ENCODE measurements at places on chromosomes 2 and 18.

DNA sequence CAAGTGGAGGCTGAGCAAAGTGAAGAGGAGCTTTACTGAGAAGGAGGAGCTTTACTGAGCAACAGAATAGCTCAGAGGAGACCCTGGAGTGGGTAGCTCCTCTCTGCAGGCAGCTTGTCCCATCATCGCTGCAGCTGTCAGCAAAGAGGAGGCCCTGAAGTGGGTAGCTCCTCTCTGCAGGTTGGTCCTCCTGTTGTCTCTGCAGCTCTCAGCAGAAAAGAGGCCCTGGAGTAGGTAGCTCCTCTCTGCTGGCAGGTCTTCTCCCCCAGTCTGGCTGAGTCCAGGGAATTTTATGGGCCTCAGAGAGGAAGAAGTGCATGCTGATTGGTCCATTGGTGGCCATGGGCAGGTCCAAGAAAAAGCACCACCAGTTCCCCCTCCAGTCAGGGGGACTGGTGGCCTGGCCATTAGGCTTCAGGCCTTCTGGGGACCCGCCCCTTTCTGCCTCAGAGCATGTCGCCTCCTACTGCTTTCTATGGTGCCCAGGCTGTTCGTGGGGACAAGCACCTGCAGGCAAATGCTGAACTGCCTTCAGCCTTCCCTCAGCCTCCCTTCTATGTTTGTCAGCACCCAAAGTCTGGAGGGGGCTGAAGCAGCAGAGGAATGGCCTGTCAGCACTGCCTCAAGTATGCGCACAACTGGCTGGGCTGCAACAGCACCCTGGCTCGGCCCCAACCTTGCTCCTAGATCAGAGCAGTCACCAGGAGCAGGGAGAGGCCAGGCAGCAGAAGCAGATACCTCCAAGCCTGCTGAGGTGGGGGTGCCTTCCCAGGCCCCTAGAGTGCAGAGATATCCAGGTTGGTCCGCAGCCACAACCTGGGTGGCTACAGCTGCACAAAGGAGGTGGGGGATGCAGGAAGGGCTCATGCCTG is 5.9 kb downstream of the ZSCAN30 start:
- no peak for DNase-seq

GRCh38 chr2:154350911-154351310 is 347.6 kb upstream of the KCNJ3 start:
- DNase-seq = no peak

DNA sequence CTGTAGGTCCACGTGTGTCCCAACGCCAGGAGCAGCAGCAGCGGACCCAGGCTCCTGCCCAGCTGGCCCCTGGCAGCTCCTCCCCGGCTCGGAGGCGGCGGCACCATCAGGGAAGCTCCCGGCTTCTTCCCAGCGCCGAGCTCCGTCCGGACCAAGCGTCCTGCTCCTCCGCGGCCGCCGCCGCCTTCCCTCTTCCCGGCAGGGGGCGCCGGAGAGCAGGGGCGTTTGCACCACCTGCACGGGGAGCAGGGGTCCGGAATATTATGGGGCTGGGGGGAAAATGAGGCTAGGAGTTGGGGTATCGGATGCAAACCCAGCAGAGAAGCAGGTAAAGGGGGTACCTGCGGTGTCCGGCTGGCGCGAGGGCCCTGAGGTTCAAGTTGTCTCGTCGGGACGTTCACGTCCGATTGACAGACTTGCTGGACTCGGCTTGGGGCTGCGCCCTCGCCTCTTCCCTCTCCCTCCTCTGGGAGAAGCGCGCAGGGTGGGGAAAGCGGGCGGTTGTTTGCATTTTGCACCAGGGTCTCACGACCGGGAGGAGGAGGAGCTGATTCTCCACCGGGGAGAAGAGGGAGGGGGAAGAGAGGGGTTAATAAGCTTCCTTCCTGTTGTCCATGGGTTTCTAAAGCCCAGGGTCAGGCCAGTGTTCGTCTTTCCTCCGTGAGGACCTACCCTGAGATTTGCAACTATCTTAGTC is at the start of gene CCBE1:
CCBE1 (minus strand) TSS at position 188 of the 697 bp plus-strand sequence.
- no peak for DNase-seq

DNA sequence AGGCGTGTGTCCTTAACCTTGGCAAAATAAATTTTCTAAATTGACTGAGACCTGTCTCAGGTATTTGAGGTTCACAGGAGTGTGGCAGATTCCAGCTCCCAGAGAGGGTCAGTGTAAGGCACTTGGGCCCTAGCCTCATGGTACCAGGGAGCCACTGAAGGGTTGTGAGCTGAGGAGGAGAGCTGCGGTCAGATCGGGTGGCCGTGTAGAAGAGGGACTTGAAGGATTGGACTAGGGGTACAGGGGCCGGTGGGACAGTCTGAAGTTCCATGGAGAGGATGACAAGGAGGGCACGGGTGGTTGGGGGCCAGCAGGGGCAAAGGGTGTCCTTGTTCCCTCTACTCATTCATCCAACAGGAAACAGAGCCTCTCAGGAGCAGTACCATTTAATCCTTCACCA is 327.0 kb upstream of the HS6ST1 start:
- no peak for DNase-seq

GRCh38 chr2:189086250-189086649 is 93.3 kb downstream of the COL5A2 start:
- DNase-seq = no peak

- DNase-seq = no peak
Measured at GRCh38 chr2:235639428-235639773, 145.6 kb downstream of the AGAP1 start.

GRCh38 chr2:216554286-216554685 is 55.6 kb downstream of the RPL37A start:
- no peak for DNase-seq

GRCh38 chr2:223894968-223895367 is 50.2 kb downstream of the WDFY1 start:
- DNase-seq = no peak

DNA sequence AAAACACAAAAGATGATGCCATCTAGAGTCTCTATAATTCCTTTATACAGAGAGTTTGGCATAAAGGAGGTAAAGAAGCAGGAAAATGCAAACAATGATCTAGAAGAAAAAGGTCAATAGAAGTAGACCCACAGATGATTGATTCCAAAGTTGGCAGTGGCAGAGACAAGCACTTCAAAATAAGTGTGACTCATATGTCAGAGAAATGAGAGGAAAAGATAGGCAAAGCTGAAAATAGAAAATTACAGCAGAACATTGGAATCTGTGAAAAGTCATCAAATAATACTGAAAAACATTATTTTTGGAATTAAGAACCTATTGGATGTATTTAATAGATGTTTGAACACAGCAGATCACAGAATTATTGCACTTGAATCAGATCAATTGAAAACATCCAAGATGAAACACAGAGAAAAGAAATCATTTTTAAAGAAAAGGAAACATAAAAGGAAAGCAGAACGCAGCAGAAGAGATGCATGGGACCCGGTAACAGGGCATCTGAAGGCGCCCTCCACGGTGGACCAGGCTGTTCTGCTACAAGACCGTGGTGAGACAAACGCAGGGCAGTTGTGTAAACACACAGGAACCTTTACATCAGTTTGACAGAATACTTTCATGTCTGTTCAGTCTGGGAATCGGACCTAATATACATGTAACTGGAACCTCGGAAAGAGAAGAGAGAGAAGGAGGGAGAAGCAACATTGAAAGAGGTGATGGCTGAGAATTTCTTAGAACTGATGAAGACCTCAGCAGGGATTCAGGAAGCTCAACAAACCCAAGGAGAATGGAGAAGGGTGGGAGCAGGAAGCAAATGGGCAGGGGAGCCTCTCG is 74.6 kb upstream of the GPC1 start:
- no peak for DNase-seq

- no peak for DNase-seq
Measured at GRCh38 chr2:119252186-119253113, 28.8 kb downstream of the STEAP3 start.

- DNase-seq = no peak
Measured at GRCh38 chr2:168564641-168565040, 108.6 kb downstream of the CERS6 start.

- DNase-seq = no peak
Measured at GRCh38 chr2:95026471-95027368, 1.2 kb downstream of the MAL start.

DNA sequence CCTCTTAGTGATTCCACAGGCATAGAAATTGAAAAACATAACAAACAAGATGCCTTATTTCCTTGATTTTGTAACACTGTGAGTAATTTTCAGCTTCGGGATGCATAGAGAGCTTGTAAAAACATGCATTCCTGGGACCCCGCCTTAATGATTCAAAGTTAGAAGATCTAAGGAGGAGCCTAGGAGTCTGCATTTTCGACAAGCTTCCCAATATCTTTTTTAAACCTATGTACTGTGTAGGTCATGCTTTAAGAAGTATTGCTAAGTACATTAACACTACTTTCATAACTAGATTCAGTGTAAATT is 109.8 kb upstream of the ZNF516 start:
- DNase-seq = no peak

DNA sequence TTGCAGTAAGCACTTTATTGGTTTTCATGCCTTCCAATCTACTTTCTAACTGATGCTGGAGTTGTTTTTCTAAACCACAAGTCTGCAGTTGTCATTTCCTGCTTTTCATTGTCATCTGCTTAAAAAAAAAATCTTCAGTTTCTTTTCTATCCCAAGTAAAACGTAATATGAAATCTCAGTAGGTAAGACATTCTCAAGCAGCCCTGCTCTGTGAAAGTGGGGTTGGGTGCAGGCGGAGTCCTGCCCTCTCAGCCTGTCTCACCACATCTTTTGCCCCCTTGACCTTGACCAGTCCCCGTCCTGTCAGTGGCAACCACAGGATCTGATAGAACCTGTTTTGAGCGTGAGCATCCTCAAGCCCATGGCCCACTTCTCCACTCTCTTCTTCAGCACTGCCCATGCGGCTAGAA is 80.0 kb upstream of the CPO start:
- DNase-seq = no peak

DNA sequence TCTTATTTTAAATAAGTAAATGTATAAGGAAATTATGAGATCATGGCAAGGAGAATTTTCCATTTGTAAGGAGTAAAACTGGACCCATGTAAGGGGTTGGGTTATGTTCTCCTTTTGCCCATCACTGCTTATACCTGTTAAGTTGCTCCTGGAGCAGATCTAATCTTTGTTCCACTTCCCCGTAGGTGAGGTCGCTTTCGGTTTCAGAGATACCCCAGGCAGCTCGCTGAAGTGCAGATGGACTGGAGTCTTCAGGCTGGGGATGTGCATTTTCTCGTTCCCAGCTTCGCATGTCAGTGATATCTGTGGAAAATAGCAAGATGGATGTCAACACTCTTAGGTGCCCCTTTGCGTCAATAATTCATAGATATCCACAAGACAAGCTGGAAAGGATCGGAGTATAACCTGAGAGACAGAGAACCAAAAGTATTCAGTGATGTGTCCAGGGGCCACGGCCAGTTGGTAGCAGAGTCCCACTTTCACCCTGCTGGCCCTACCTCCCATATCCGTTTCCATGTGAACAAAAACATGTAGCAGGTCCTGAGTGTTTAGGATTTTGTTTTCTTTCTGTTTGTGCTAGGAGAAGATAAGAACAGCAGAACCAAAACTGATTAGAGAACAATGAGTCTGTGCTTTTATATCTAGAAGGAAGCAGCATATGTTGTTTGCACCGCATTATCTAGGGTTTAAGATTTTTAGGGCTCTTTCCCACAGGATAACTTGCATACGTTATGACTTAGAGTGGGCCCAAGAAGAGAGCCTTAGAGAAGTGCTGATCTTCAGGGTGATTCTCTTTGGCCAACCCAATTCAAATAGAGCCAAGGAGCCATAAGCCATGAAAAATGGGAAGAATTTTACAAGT is 36.0 kb downstream of the GCA start:
- no peak for DNase-seq

- no peak for DNase-seq
Measured at GRCh38 chr18:63132819-63133200, 186.8 kb downstream of the BCL2 start.

GRCh38 chr2:124689348-124689747 is 664.3 kb downstream of the CNTNAP5 start:
- no peak for DNase-seq

DNA sequence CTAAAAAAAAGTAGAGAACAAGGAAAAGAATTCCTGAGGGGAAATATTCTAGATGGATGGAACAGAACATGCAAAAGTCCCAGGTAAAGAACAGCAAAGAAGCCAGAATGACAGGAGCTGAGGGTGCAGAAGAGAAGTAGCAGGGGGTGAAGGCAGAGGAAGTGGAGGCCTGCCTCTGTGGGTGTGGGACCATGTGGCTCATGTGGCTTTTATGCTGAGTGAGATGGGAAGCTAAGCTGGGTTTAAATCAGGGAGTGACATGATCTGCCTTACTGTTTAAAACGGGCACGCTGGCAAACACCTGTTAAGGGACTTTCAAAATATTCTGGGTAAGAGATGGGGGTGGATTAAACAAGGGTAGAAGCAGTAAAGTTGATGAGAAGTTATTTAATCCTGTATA is 40.0 kb downstream of the GKN2 start:
- DNase-seq = no peak

GRCh38 chr18:46456691-46457090 is 200.3 kb downstream of the LOXHD1 start:
- DNase-seq = no peak

DNA sequence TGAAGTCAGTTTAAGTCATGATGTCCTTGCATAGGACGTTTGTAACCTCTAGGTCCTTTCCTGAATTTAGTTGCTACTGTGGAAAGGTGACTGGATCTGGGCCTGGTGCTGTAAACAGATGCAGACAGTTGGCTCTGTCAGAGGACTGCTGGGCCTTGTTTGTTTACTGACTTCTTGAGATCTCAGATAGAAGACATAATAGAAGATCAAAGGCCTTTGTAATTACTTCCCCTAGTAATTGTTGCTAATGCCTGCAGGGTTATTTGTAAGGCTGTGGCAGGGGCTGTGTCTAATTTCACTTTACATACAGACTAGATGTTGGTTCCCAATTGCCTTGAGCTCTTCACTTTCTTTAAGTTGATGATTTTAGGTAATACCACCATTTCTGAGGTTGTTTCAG is 42.5 kb downstream of the LYPD6B start:
- no peak for DNase-seq

- no peak for DNase-seq
Measured at GRCh38 chr2:45776160-45776955, 124.9 kb downstream of the PRKCE start.

DNA sequence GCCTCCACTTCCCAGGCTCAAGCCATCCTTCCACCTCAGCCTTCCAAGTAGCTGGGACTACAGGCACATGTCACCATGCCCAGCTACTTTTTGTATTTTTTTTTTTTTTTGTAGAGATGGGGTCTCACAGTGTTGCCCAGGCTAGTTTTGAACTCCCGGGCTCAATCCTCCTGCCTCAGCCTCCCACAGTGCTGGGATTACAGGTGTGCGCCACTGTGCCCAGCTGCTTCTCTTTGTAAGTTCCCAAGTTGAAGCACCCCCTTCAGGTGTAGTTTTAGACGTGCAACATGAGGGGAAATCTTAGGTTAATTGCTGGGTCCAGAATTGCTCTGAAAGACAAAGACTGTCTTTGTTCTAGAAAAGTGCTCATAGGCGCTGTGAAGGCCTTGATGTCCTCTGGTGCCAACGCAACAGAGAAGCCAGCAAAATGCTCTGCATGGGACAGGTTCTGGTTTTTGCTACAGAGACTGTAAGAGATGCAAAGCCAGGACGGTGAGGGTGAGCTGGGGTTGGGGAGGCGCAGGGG is 46.6 kb downstream of the RRM2 start:
- DNase-seq = no peak

GRCh38 chr18:53991805-53992204 is 232.7 kb downstream of the MBD2 start:
- no peak for DNase-seq
